ENCODE measurements at places on chromosomes 5 and 9.

DNA sequence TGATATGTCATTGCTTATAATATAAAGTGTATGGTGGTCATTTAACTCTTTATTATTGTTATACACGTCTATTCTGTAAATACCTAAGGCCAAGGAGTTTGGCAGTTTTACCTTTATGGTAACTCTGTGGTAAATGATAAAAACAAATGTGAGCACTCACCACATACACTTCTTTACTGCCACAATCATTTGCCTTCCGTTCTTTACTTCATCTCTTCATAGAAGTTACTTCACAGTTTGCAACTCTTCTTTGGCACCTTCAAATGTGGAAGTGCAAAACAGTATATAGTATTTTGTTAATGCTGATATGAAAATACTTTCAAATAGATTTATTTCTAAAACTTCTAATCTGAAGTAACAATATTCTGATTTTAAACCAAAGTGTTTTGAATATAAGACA is 4.4 kb upstream of the MEF2C start:
- DNase-seq, result no peak

DNA sequence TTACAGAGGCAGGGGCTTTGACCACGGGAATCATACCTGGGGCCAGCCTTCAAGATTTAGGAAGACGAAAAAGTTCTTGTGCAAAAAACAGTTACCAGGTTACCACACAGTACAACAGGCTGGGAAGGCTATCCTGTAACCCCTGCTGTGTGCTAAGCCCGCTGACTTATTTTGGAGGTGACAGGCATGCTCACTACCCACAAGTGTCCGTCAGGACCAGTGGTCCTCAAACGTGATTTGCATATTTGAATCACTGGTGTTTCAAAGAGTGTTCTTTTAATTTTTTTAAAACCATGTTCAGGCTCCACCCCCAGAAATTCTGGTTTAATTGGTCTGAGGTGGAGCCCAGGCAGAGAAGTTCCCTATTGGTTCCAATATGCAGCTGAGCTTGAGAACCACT is 146.6 kb downstream of the TTLL11 start:
- no peak for DNase-seq

- peak; percentile 59 for DNase-seq
Measured at GRCh38 chr9:121133104-121133816, 58.5 kb downstream of the CNTRL start.

DNA sequence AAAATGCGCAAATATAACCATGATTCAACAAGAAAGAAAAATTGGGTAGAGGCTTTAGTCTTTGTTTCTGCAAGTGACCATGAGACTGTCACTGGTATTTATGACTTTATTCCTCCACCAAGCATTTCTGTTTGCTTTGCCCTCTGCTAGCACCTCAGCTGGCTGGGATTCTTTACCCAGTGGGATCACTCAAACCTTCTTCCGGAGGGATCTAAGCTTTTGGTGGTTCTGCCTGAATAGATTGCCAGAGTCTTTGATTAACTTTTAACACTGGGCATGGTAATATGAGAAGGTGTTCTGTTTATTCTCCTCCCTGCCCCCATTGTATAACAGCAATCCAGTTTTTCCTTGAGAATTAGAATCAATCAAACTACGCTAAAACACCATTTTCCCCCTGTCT is 59.1 kb upstream of the FBN2 start:
- no peak for DNase-seq

GRCh38 chr5:132484391-132484725 is 6.2 kb downstream of the IRF1 start:
- no peak for DNase-seq

- no peak for DNase-seq
Measured at GRCh38 chr5:92991581-92992067, 589.4 kb downstream of the NR2F1-AS1 start.

GRCh38 chr9:134895097-134895496 is 14.5 kb downstream of the FCN2 start:
- DNase-seq, result no peak

DNA sequence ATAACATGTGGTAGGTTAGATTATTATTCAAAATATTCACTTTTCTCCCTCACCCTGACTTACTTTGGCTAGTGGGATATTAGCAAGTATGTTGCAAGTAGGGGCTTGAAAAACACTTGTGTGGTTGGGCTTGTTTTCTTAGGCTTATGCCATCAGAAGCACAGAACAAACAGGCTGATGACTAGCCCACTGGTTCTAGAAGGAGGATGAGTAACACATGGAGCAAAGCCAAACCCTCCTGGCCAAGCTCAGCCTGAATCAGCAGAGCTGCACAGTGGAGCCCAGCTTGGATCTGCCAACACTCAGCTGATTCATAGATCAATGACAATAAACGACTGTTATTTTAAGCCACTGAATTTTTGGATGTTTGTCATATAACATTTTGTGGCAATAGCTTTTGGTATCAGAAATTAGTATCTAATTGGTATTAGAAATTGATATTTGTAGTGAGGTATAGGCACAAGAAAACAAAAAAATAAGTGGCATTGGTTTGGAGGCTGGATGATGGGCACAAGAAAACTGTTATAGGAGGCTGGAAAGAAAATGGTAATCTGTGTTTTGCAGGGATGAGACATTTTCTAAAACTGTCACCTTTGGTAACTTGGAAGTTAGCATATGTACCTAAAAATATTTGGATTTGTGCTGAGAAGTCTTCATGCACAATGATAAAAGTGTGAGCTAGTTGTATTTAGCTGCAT is 46.1 kb upstream of the ZBED3 start:
- DNase-seq, result no peak

DNA sequence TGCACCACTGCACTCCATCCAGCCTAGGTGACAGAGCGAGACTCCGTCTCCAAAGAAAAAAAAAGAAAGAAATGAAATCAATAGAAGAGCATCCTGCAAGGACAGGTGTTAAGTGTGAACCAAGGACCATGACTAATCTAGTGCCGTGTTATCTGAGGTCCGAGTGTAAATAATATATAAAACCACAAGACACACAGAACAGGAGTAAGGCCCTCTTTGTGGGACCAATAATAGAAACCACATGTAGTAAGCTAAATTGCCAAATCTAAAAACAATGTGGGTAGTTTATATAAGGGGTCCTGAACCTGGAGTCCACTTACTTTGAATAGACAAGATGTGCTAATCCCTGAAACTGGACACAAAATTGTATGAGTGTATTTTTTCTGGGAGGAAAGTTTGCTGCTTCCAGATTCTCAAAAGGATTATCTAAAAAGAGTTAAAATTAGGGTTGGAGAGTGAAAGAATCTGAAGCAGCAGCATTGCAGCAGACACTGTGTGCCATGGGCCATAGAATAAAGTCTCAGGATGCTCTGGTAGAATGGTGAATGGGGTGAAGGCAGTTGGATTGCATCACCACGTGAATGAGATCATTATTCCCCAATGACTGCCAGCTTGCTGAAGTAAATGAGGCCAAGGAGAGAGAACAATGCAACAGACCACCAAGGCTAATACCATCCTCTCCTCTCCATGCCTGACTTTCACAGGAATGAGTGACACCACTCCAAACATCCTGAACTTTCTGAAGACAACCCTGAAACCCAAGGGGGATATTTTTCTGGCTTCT is 222.7 kb downstream of the DCP2 start:
- DNase-seq, result no peak

- no peak for DNase-seq
Measured at GRCh38 chr9:69755205-69755604, 4.6 kb downstream of the PTAR1 start.

DNA sequence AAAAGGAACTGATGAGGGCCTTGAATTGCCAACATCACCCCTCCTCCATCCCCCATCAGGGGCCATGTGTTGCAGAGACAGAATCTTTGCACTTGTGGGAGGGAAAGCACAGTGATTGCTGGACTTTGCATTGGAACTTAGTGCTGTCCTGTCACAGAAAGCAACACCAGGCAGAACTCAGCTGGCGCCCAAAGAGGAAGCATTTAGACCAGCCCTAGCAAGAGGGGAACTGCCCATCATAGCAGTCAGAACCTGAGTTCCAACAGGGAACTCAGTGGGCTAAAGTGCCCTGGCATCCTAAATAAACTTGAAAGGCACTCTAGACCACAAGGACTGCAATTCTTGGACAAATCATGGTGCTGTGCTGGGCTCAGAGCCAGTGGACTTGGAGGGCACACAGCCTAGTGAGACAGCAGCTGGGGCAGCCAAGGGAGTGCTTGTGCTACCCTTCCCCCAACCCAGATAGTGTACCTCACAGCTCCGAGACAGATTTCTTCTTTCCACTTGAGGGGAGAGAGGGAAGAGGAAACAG is 128.1 kb downstream of the ACTL7B start:
- no peak for DNase-seq

GRCh38 chr9:13603921-13604320 is 324.4 kb upstream of the MPDZ start:
- no peak for DNase-seq

DNA sequence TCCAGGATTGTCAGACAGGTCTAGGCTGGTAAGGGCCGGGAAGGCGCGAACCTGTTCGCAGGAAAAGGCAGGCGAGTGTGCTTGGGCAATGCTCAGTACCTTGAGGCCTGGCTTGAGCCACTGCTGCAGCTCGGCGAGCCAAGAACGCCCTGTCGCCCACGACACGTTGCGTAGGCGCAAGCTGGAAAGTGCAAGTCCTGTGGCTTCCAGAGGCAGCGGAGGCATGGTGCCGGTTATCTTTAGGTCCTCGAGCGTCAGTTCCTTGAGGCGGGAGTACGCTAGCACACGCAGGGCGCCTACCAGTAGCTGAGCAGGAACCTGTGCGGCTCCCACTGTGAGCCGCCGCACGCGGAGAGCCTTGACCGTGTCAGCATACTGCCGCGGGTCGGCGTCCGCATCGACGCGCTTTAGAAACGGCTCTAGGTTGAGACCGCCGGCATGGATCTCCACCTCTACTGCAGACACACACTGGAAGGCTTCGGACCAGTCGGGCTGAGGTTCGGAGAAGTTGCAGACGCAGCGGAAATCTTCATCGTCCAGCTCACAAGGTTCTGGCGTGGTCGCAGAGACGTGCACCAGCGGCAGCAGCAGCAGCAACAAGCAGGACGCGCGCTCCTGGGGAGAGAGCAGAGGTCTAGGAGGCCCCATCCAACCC is 482 bp downstream of the CD14 start:
- peak; percentile 53 for DNase-seq

DNA sequence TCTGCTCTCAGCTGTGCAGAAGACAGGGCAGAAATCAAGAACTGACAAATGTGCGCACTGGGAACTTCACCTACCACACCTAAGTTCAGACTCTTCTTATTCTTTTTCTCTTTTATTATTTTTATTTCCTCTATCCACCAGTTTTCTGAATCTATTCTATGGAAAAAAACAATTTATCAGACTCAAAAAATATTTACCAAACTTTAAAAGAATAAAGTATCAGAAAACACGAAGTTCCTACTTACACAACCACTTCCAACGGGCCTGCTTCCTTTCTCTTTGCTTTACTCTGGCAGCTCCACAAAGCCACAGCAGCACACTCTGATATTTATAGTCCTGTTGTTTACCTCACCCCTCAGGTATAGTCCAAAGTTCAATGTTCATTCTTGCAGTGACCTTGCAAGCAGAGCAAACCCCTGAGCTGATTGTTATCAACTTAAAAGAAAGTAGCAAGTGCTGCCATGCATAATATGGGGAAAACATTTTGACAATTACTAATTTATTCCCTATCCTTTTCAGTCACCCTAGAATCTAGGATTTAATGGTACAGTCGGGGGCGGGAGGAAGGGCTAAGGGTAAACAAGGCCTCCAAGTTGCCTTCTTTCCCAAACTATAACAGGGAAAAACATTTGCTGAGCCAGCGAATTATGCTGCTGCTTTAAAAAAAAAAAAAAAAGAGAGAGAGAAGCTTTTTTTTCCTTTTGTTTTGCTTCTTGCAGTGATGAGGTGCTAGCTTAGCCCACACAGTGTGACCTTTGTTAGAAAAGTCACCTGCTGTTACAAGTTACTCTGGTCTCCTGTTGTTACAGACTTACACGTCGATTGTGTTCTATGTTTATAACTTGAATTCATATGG is at the start of gene SELENOP:
TSS of gene SELENOP (minus strand) at position 302 of the 856 bp plus-strand sequence. CDS start 3,539 bp downstream, outside the sequence.
- DNase-seq, result no peak

DNA sequence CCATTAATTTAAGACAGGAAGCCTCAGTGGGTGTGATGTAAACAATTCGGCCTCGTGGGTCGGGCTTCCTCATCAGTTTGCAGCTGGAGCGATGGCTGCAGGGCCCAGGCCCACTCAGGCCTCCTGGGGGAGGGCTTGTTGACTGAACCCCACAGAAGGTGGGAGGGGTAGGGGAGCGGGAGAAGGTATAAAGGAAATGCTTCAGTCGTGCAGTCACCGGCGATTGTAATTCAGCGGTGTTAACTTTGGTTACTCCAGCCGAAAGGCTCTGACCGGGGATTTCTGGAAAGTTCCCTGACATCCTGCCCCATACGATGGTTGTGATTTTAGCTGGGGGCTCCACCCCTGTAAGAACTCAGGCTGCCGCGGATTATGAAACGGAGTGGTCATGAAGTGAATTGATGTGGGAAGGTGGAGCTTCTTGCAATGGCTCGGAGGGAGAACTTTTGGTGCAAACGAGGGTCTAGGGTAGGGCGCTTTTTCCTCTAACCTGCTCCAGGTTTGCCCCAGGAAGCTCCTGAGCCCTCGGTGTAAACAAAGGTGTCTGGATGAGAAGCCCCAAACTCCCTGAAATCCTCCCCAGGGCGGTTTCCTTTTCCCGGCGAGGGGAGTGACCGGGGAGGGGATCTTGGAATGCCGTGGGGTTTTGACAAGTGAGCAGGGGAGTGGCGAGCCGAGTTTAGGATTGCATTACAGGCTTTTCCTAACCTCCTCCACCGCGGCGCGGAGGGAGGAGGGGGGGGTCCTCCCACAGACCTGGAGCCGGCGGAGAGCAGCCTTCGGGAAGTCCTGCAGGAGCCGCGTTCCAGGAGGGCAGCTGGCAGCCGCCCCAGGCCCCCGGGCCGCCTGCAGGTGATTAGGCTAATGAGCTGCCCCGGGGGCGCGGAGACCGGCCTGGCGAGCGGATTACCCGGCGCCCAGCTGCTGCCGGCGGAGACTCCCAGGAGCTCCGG is 215.5 kb downstream of the PDZD2 start:
- DNase-seq, result no peak

DNA sequence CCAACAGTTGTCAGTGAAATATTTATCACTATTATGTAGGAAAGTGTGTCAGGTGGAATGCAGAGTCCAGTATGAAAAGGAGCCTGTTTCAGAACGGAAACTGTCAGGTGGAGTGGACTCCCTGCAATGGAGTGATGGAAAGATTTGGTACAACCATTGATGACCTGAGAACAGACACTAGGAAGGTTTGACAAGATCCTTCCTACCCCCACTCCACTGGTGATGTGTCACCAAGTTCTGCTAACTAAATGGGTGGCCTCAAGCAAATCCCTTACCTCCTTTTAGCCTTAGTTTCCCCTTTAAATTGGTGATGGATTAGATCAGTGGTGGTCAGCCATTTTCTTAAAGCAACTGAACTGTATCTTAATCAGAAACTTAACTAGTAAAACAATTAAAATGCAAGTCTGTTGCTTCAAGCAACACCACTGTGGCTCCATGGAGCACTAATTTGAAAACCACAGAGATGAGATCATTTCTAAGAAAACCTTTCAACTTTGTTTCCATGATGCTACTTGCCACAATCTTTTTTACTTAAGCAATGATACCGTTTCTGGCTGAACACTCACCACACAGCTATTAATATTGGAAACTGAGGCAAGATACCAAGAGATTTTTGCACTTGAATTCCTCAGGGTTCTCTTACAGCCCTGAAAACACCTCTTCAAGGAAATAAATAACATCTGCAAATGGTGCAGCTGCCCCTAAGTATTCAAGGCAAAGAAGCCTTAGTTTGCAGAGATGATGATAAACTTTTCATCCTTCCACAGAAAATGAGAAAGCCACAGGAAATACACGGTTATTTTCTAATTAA is 140.6 kb downstream of the ERCC6L2 start:
- no peak for DNase-seq

All from stimulated activated CD4-positive, alpha-beta T cell treated with anti-CD3 and anti-CD28 coated beads, Interleukin-4, amount 100 ng/mL, for 1 hour (primary cell).